ENCODE measurements at places on chromosomes 1 and 21.

DNA sequence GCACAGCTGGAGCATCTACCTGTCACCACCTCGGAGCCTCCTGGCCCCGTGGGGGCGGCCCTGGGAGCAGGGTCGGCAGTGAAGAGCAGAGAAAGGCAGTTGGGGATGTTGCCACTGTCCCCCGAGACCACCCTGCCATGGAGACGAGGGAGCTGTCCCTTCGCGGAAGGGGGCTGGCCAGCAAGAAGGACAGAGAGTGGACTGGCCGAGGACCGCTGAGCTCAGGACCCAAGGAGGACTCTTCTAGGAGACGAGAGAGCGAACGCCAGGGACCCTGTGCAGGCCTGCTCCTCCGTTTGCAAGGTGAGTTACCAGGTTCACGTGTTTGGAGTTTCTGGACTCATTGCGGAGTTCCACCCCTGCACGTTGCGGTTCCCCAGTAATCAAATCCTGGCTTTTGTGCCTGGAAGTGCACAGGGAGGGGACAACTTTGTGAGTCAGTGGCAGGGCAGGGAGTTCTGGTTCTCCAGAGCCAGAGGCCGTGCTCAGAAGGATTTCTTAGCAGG is 5.6 kb upstream of the POFUT2 start:
- no peak for DNase-seq

DNA sequence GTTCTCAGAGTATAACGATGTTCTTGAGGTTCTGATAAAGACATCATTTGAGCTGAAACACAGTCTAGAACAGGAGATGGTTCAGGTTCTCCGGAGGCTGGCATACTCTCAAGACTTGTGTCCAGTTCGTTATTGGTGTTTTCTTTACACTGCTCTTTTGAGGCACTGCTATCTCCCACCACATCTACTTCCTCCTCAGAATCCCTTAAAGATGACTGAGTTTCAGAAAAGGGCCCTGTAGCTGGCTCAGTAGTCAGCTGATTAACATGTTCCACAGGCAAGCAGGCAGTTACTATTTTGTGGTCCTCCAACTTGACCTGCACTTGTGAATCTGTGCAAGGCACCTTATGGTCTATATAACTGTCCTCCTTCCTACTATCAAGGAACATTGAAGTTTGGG is 50.2 kb downstream of the ZZZ3 start:
- no peak for DNase-seq

DNA sequence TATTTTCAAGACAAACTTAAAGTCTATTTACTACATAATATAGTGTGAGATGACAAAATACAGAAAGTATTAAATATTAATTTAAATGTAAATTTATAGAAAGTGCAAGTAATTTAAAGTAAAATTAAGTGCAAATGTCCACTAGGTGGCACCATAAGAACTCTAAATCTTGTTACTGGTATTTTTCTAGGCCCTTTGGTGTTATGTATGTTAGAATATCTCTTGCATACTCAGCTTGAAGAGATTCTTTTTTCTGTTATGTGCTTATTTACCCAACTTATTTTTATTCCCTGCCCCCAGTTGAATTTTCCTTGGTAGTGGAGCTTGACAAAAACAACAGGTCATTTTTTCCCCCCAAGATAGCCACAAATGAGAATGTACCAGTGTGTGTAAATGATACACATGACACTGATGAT is 71.5 kb downstream of the RPS6KC1 start:
- DNase-seq, result peak; percentile 49

DNA sequence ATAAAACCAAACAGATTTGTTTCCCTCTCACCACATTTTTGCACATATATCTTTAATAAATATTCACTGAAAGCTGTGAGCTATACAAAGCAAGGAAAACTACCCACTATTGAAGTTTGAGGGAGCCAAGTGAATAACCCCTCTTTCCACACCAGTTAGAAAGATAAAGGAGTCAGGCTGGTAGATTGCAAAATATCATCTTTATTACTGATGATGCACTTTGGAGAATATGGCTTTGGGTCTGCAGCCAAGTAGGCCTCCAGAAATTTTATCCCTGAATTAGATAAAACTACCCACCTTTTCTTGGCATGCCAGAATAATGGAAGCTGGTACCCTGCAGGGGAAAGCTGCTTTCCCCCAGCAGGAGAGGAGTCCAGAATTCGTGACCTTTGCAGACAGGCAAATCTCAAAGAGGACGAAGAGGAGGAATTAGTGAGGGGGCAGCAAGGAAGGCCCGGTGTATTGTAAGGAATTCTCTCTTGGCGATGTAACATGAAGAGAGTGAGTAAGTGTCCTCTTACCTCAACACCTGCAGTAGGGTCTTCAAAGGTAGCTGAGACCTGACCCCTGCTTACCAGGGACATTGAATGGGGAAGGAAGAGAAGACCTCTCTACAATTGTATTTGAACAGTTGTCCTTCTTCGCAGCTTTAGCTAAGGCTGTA is 84.7 kb downstream of the LRRC8D start:
- DNase-seq, result no peak

All from NCI-H446 treated with DMSO at 0.1 percent for 48 hours (cell line).